ENCODE measurements at places on chromosomes 5 and 9. TPM values are rescaled to one million over a fixed set of nuclear protein-coding genes. Genes with fewer than 3 reads are reported as not detected.

The GTF3C5 gene
- total RNA-seq, result 118 TPM

- DNase-seq, result no peak
Observed at GRCh38 chr5:105506692-105507277, 1944.2 kb upstream of the NUDT12 start.

DNA sequence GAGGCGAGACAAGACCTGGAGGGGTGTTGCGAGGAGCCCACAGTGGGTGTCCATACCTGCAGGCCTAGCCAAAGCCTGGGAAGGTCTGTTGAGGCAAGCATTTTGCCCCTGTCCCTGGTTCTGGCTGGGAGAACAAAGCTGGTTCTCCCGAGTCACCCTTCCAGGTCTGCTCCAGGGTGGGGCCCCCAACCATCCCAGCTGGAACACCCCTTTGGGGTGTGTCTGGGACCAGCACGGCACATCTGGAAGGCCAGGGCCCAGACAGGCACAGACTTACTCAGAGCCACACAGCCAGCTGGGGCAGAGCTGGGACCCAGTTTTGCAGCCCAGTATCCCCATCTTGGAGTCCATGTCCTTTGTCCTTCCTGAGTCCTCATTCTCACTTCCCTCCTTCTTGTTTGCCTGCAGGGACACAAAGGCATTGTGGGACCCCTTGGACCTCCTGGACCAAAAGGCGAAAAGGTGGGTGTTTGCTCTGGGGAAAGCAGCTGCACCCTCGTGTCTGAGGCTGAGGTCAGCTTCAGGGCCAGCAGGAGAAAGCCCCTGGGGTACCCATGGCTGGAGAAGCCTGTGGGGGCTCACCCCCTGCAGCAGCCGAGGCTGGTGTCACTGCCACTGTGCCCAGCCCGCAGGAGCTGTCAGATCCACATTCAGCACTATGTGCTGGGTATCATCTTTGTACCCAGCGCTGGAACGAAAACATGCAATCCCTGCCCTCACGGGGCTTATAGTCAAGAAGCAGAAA is 38.4 kb upstream of the ORM1 start:
- peak; percentile 4 for DNase-seq

- DNase-seq, result no peak
Observed at GRCh38 chr5:38557308-38557710, 863 bp upstream of the LIFR start.

GRCh38 chr9:110188991-110189390 is 19.0 kb downstream of the C9orf152 start:
- DNase-seq, result no peak

DNA sequence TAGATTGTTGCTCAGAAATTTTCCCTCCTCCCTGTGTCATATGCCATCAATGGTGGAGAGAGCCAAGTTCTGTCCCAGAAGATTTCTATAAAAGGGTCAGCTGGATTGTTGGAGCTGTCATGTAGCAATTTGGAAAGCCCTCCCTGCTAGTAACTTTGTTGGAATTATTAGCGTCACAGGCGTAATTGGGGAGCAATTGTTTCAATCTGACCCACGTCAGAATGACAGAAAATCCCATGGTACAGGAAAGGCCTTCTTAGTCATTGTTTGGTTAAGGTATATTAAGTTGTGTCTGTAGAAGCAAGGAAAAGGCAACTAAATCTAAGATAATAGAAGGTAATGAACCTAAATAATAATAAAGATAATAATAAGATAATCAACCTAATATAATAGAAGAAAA is 148.4 kb downstream of the PLK2 start:
- DNase-seq, result no peak

DNA sequence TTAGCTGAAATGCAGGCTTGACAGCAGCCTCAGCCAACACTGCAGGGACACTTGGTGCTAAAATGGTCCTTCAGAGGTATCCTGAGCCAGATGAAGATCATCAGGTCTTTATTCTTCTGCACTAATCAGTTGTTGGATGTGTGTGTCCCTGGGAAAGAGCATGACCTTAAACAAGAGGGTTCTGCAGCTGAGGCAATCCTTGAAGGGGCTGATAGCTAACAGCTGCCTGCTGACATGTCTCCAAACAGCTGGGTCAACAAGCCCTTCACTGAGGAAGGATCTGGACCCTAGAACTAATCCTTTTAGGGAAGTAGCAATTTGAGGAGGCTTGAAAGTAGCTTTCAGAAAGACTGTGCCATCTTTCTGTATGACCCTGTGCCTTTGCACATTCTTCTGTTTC is 376.3 kb upstream of the ACTBL2 start:
- no peak for DNase-seq

GRCh38 chr9:113417370-113417769 is 6.8 kb downstream of the C9orf43 start:
- DNase-seq, result no peak

DNA sequence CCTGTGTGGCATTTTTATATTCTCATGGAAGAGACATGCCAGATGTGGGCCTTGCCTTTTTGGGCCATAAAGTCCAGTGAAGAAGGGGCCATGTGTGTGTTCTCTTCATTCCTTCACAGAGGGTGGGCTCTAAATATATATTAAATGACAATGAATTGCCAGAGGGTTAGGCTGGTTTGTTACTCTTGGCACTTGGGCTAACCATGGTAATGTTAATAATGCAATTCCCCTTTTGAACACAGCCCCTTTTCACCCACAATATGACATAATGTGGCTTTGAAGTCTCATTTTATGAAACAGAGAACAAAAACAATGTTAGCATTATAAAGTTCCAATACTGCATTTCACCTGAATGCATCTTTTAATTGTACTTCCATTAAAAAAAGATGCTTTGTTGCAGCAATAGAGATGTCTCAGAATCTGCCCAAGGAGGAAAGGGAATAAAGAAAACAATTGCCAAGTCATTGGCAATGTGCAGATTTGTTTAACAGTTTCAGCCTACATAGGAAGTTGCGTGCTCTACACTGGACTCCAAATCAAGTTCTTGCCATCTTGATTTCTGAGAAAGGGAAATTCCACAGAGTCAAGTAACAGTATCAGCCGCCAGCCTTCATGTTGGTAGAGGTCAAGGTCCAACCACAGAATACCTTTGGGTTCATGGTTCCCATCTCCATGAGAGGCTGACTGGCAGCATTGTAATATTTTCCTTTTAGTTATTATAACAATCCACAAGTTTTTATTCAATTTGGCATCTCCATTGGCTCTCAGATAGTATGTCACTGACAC is 141.9 kb downstream of the SLC12A2 start:
- peak; percentile 89 for DNase-seq
